ENCODE measurements at places on chromosomes 5 and 9.

DNA sequence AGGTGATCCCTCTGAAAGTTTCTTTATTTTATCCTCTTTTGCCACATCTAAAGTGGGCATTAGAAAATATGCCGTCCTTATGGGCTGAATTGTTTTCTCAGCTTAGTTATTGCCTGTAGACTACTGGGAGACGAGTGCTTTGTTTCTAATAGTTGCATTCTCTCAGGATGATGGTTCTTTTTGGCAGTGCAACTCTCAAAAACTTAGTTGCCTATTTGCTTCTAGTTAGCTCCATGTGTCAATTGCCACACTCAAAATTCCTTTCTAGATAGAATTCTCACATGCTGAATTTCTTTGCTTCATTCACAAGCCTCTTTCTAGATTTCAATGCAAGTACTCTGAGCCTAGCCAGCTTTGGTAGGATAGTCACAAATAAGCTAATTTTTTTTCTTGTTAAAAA lies 155.5 kb downstream of the FGF10 start:
- DNase-seq = no peak

DNA sequence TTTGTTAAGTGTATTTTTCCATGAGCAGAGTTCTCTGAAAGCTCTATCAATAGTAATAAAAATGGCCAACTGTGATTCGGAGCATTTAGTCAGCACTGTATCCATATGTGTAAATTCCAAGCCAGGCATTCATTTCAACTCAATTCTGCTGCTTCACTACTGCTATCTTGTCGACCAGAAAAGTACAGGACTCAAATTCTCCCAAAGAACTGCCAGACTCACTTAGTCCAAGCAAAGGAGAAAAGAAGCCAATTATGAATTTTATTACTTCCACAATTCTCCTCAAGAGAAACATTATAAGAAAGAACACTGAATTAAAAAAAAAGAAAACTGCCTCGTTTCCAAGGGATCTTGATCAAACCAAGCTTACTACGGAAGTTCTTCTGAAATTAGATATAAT lies 906.3 kb upstream of the DMAC1 start:
- no peak for DNase-seq

GRCh38 chr5:122351416-122352157 lies 39.5 kb downstream of the SNCAIP start:
- no peak for DNase-seq

GRCh38 chr9:76203373-76203772 lies 190.9 kb downstream of the RFK start:
- DNase-seq = no peak

DNA sequence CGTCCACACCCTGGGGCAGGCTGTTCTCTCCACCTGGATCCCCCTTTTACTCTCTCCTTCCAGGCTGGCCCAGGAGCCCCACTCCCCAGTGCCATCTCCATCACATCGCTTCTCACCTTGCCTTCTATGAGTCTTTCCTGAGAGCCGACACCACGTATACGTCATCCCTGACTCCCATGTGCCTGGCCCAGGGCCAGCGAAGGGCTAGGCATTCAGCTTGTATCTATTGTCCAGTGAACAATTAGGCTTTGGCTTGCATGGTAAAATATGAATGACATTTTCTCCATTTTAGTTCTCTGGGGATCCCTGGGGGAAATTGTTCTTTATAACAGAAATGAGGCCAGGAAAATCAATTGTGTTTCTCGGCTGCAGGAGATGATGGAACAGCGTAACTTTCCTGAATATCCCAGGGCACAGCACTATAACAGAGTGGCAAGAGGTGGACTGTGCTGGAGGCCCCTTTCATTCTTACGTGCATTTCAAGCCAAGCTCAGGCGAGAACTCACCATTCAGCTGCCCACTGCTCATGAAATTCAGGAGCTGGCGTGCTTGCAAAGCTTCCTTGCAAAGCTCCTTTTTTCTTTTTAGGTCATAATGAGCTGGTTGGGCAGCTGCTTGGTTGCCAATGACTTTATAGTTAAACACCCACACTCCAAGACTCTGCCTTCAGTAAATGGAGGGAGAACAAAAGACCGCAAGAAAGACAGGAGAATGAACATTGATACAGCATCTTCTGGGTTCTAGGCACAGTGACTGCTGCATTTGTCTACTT lies 37.7 kb downstream of the NSG2 start:
- DNase-seq = no peak

DNA sequence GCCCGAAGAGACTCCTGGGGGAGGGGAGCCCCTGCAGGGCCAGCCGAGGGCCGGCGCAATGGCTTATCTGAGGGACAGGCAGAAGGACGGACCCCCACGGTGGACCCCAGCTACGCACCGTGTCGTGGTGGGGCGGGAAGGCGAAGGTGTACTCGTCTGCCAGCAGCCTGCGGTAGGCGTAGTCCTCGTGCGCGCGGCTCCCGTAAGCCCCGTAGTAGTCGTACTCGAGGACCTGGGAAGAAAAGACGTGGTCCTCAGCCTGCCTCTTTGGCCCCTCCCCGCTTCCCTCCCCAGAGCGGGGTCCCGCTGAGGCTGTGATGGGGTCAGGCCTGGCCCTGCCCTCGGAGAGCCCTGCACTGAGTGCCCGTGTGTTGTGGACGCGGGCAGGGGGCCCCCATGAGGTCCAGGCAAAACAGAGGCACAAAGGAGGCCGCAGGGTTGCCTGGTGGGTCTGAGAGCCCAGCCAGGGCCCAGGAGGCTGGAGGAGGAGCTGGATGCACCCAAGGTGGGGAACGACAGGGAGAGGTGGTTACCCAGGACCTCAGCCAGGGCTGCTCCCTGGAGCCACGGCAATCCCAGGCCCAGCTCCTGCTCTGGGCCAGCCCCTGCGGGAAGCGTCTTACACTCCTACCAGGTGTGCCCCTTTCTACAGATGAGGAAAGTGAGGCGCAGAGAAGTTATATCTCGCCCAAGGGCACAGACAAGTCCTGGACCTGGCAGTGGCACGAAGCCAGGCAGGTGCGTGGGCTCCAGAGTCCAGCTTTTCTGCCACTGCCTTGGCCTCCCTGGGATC lies 35.2 kb downstream of the SARDH start:
- no peak for DNase-seq

DNA sequence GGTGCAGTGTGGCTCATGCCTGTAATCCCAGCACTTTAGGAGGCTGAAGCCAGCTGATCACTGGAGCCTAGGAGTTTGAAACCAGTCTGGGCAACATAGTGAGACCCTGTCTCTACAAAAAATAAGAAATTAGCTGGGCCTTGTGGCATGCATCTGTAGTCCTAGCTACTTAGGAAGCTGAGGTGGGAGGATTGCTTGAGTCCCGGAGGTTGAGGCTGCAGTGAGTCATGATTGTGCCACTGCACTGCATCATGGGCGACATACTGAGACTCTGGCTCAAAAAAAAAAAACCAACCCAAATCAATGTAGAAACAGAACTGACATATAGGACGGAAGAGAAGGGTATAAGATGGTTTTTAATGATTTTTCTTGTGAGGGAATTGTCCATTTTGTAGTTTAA lies 27.7 kb downstream of the G3BP1 start:
- no peak for DNase-seq

GRCh38 chr9:91885746-91886413 lies 64.1 kb downstream of the ROR2 start:
- no peak for DNase-seq

DNA sequence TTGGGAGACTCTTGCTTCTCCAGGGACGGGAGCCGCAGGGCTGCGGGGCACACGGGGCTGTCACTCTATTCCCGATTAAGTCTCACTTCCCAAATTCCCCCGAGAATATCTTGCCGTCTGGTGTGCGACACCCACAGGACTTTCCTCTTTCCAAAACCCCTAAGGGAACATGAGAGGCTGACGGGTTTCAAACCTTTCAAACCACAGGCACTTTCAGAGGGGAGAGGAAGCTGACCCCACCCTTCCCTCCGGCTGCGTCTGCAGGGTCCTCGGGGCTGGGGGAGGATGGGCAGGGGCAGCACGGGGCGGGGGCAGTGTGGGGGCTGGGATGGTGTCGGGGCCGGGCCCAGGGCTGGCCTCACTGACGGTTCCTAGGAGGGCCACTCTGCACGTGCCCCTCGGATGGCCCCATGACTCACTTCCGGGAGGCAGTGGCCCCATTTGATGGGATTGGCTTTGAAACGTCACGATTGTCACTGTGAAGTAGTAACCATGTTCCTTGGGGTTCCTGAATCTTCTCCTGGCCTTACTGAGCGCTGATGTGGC lies 38.2 kb downstream of the SLC9A3 start:
- DNase-seq = no peak

DNA sequence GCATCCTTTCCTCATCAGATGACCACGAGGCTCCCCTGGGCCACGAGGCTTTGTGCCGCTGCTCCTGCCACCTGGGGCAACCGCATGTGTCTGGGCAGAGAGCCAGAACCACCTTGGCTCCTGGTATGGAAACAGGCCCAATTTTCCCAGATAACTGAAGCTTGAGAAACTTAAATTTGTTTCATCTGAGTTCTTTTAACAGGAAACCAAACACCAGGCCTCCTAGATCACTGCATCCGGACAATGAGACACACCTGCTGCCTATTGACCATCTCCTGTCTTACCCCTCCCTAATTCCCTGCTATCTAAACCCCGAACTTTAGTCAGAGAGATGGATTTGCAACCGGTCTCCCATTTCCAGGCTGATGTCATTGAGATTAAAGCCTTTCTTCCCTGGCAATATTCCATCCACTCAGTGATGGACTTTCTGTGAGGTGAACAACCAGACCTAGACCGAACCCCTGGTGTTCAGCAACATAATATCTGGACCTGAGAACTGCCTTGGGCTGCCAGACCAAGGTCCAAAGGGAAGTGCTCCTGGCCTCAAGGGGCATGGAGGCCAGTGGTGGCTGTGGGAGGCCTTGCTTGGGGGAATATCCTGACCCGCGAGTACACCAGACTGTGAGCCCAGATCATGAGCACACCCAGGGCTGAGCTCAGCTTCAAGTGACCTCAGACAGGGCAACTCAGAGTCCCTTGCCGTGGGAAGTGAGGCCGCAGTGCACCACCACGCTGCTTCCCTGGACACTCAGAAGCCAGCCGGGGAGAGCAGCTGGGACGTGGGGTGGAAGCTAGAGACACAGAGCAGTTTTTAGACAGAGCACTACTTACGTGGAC lies 199.7 kb downstream of the HSPA4 start:
- DNase-seq = no peak

GRCh38 chr5:149108651-149109280 lies 32.5 kb upstream of the ABLIM3 start:
- no peak for DNase-seq

DNA sequence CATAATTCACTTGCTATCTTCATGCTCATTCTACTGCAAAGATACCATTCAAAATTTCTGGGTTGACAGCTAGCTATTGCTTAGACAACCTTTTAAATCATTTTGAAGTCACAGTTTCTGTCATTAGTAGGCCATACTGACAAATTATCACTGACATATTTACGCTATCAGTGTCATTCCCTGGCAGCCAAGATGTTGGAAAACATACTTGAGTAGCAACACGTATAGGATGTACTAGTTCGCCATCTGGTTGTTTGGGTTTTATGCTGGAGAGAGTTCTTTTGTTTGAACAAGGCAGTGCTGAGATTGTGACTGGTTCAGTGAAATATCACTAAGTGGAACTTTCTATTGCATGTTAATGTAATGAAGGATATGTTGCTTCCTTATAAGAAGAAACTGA lies 621.9 kb downstream of the DTWD2 start:
- no peak for DNase-seq

- DNase-seq = no peak
Observed at GRCh38 chr9:86126998-86127972, 27.9 kb upstream of the GOLM1 start.

- no peak for DNase-seq
Observed at GRCh38 chr5:170223906-170224305, 8.9 kb upstream of the C5orf58 start.

DNA sequence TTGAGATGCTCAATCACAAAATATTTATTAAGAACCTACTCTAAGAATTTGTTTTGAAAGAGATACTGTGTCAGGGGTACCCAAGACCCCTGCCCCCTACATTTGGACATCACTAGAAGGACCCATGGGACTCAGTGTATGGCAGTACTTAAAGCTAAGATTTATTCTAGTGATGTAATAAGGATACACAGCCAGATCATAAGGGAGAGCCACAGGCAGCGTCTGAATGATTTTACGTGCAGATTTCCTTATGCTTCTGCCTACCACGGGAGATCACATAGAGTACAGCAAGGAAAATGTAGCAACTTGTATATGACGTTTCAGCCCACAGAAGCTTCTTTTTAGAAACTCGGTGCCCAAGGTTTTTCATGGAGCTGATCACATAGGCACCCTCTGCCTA lies 172.9 kb downstream of the DEPDC1B start:
- DNase-seq = no peak

DNA sequence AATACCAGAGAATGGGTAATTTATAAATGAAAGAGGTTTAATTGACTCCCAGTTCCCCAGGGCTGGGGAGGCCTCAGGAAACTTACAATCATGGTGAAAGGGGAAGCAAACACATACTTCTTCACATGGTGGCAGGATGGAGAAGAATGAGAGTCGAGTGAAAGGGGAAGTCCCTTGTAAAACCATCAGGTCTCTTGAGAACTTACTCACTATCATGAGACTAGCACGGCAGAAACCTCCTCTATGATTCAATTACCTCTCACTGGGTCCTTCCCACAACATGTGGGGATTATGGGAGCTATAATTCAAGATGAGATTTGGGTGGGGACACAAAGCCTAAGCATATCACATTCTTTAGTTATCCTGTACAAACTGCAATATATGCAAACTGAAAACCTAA lies 609.4 kb downstream of the MTRR start:
- no peak for DNase-seq

DNA sequence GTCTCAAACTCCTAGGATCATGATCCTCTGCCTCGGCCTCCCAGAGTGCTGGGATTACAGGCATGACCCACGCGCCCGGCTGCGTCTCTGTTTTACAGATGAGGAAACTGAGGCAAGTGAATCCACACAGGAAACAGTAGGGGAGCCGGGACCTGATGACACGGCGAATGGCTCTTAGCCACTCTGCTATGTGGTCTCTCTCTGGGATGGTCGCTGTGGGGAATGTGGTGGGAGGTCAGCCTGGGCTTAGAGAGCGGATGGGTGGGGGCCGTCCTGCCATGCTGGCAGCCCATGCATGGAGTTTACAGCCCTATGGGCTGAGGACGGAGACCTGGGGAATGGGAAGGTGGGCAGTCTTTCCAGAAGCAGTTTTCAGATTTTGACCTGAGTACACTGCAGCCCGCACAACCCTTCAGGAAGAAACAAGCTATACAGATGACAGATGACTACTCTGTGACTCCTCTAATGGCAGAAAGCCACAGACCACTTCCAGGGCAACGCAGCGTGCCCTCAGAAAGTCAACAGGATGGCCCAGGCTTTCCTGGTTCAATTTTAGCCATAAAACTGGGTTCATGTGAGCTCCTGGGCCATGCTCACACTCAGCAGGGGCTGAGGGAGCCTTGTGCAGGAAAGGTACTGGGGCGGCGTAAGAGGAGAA lies 136.1 kb upstream of the RAPGEF1 start:
- no peak for DNase-seq

All from stimulated activated CD4-positive, alpha-beta T cell treated with anti-CD3 and anti-CD28 coated beads, Interleukin-2, amount 100 ng/mL, for 48 hours (primary cell).